Fibroblast of mammary gland (primary cell): ENCODE measurements at places on chromosomes 5 and 9.

DNA sequence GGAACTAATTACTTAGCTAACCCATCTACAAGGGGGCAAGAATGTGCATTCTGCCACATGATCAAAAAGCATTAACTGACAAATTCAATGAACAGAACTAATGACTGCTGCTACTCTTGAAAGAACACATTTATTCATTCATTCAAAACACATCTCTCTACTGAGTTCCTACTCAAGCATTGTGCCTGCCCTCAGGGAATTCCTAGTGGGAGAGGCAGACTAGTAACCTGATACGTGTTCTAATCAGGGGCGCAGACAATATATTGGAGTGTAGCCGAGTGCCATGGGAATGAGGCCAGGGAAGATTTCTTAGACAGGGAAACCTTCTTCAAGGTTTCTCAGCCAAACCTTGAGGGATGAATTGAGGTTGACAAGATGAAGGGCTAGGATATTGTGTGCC is 56.7 kb upstream of the PAPPA start:
- peak; percentile 48 for DNase-seq

- peak; percentile 21 for DNase-seq
Observed at GRCh38 chr9:8857068-8857925, 1057.7 kb upstream of the DMAC1 start.

GRCh38 chr9:91777292-91777830 is 172.7 kb downstream of the ROR2 start:
- DNase-seq = peak; percentile 88

- no peak for DNase-seq
Observed at GRCh38 chr5:32989815-32990214, 278.7 kb downstream of the NPR3 start.

GRCh38 chr5:92930057-92930456 is 651.0 kb downstream of the NR2F1-AS1 start:
- no peak for DNase-seq

DNA sequence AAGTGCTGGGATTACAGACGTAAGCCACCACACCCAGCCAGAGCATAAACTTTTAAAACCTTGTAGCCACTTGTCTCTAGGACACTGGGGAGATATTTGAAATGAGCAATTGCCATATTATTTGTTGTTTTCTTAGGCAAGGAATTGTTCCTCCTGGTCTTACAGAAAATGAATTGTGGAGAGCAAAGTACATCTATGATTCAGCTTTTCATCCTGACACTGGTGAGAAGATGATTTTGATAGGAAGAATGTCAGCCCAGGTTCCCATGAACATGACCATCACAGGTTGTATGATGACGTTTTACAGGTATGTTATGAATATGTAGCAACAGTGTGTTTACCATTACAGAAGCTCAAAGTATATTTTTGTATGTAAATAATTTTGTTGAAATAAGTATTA is 30.5 kb downstream of the SFXN1 start:
- DNase-seq = no peak

- DNase-seq = no peak
Observed at GRCh38 chr5:114243972-114244317, 117.9 kb upstream of the KCNN2 start.

DNA sequence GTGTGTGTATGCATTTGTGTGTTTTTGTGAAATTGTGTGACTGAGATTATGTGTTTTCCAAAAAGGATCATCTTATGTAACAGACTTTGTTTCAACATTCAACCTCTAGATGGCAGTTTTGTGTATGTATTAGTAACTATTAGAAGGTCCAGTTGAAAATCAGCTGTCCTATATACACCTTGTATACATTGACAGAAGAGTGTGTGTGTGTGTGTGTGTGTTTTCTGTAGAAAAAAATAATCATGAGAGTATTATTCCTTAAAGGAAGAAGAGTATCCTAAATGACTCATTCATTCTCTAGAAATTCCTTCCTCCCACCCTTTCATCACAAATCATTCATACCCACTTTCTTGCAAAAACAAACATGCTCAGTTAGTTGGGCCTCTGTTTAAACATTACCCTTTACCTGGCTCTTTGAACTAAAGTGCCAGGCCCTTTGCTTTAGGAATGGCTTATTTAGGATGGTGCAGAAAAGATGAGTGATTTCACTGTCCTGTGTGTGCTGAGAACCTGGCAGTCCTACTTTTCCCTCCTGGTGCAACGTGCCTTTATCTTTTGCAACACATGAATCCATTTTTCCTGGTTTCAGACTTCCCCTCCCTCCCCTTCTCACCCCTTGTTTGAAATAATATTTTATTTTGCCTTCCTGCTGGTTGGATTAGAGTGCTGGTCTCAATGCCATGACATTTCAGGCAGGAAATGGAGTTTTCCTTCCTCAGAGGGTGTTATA is 152.2 kb downstream of the ARHGAP26 start:
- DNase-seq = peak; percentile 70

- peak; percentile 34 for DNase-seq
Observed at GRCh38 chr9:69874301-69875060, 53.9 kb downstream of the CFAP95 start.

DNA sequence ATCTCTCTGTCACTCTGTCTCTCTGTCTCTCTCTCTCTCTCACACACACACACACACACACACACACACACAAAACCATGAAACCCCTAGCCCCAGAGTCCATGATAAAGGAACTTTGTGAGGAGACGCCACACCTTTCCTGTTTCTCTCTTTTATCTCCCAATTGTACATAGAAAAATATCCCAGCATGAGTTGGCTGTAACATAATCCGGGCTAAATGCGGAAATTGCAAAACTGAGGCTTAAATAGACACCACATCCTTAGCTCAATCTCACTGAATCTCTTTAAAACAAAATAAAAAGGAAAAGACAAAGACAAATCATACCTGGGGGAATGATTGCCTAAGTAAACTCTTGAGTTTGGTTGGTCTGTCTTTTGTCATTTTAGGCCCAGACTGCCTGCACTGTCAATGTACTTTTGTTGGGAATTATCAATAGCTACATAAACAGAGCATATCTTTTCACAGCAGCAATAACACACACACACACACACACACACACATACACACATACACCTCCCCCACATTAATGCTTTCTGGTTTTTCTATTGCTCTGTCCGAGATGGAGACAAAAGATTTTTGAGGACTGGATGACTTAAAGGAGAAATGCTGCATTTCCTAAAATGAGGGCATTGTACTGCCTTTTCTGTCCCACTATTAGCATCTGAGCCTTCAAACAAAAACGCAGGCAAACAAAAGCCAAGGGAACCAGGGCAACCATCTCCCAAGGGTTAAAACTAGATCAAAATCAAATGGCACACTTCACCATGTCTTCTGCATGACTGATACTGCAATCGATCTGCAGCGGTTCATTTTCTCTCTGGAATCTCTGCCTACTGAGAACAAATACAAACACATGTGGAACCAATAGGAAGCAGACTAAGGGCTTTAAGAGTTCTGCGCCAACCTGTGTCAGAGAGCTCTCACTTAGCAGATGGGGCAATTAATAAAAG is 321.5 kb downstream of the NFIB start:
- DNase-seq = no peak

DNA sequence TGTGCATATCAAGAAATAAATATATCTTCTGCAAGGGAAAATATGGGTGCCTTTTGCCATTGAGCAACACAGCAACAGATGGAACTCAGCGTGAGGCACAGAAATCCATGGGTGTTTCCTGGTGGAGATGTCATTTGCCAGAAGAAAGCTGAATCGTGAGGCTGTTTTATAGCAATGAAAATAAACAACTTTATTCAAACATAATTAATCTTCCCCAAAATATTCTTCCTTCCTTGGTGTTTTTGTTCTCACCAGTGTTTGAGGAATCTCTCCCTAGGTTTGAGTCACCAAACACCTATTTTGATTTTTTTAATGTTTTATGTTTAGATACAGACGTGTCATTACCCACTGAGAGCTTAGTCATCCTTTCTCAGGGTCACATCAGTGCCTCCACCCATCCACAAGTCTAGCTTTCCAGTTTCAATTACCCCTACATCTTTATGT is 65.8 kb upstream of the PAPPA start:
- peak; percentile 88 for DNase-seq

DNA sequence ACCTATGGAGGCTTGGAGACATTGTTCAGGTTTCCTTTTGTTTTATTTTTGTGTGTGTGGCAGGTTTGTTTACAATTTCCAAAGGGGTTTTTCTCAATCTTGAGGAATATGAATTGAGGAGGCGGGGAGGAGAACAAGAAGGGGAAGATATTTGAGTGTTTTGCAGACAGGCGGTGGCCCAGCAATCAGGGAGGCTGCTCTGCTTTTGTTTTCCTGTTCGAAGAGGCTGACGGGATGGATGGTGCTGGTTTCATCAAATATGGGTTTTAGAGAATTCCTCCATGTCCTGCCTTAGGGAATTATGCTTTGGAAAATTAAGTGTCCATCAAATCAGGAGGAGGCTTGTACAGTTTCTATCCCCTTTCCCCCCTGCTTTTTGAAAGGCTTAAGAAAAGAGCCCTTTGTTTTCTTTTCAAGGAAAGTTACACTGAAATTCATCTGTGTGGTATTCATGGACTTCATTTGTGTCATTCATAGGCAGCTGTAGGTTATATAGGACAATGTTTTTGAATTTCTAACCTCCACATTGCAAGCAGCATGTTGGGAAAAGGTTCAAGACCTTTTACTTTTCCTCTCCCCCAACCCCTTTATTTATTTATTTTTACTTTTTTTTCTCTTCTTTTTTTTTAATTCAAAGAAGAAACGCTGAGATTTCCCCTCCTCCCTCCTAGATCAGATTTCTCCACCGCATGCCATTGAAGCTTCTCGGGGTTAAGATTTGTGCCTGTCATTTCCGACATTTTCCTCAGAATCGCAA is 107.4 kb downstream of the ZNF462 start:
- DNase-seq = no peak

- DNase-seq = no peak
Observed at GRCh38 chr9:38357350-38358114, 35.0 kb upstream of the ALDH1B1 start.
